ENCODE measurements at places on chromosomes 5 and 9. TPM values are rescaled to one million over a fixed set of nuclear protein-coding genes. Genes with fewer than 3 reads are reported as not detected.

The SPINK7 gene
- total RNA-seq, result not detected

The HTR4 gene
- total RNA-seq, result not detected

The SLCO4C1 gene
- 0.50 TPM for total RNA-seq

The TGFBI gene
- total RNA-seq, result not detected

The TEK gene
- total RNA-seq, result not detected

The FBP2 gene
- total RNA-seq, result not detected
